ENCODE measurements at places on chromosomes 5 and 9.
A peak's percentile ranks its signal among the peaks of the same experiment; 100 is the strongest.

DNA sequence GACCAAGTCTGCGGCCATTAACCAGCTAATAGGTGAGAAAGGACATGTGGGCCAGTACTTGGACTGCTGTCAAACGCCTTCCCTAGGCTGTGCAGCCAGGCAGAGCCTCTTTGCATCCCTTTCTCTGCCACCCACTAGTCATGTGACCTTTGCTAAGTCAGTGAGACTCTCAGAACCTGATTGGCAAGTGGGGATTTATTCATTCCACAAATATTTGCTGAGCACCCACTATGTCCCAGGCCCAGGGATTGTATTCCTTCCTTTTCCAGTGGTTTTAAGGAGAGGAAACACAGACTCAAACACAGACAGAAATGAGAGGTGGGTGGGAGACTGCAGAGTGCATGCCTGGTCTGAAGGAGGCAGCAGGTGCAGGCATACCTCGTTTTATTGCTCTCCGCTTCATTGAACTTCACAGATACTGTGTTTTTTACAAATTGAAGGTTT is 71.6 kb upstream of the GALNT10 start:
- peak; percentile 16 for DNase-seq

DNA sequence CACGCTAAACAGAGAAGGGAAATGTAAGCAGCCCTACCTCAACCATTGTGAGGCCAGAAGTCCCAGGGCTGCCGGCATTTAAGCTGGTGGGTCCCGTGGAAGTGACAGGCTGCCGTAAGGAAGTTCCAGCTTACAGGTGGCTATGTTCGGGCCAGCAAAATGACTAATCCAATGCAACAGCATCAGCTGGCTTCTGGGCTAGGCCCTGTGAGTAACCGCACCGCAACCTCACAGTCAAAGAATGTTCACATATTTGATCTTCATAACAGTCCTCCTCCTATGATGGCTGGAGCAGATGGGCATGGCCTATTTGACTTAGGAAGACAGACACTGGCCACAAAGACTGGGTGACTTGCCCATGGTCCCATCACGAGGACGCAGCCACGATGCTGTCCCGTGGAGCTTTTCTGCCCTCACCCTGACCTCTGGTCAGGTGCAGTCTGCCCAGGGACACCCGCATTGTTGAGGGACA is 88.2 kb downstream of the LIFR start:
- DNase-seq = peak; percentile 85

DNA sequence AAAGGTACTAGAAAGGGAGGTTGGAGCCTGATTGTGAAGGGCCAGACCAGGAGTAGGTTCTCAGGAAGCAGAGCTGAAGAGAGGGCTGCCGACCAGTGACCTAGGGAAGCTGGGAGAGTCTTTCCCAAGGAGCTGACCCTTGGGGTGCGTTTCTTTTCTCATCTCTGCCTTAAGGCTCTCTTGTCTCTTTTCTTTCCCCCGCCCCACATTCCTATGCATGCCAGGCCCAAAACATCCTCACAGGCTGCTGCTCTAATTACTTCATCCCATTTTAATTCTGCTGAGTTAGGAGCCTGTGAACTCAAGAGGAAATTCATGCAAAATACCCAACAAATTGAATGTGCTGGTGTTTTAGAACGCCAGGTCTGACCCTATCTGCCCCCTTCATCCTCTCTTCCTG is 46.9 kb upstream of the HSPA9 start:
- DNase-seq = no peak

- DNase-seq = no peak
These were observed 18.8 kb upstream of the PHF2 start for GRCh38 chr9:93557366-93558137.

DNA sequence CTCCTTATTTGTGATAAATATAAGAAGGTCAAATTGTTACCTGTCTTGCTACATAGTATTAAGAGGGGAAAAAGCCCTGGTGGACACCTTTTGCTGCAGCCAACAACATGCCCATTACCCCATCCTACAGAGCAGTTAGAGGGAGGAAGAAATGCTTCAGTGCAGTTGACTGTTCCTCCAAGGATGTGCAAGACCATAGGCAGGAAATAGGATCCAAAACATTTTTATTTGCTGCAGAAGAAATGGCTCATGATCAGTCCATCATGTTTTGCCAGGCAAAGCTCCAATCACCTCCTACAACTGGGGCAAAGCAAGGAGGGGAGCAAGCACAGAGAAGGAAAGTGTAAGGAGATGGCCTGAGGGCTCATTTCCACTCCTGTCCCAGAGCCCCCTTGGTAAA is 399.1 kb upstream of the PIK3R1 start:
- DNase-seq = no peak

DNA sequence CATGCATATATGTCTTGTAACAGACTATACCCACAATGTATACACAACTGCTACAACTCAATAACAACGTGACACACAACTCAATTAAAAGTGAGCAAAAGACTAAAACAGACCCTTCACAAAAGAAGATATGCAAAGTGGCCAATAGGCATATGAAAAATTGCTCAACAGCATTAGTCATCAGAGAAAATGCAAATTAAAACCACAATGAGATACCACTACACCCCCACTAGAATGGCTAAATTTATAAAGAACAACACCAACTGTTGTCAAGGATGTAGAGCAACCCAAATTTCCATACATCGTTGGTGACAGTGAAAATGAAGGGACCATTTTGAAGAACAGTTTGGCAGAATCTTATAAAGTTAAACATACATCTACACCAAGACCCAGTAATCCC is 38.9 kb downstream of the GABRB2 start:
- no peak for DNase-seq

GRCh38 chr5:124162767-124163532 is 583.5 kb downstream of the ZNF608 start:
- no peak for DNase-seq

All from fibroblast of skin of scalp (primary cell).